ENCODE measurements at places on chromosomes 5 and 9.

GRCh38 chr9:115636596-115636995 is 517.0 kb upstream of the PAPPA start:
- peak; percentile 52 for DNase-seq

DNA sequence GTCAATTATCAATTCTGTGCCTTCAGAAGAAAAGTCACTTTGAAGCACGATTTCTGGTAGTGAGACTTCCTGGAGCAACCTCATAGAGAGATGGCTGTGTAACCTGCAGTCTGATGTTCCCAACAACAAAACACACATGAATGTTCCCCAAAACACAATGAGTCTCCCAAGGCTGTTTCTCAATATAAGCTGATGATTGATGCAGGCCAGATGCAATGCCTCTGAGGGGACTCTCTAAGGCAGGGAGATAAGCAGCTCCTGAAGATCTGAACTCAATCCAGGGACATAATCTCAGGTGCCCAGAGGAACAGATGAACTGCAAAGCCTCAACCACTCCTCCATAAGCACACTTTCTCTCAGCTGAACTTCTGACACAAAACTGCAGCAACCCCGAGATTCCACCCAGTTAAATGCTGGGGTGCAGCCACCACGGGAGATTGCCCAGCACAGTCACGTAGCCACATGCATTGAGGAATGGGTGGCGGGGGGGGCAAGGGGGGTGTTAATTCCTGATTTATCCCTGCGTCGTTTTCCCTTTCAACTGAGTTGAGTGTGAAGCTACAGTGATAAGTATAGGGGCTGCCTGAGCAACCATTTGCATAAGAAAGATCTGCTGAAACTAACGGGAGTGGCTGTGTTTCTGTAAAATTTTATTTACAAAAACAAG is 122.7 kb upstream of the RASEF start:
- DNase-seq, result no peak

- peak; percentile 87 for DNase-seq
Observed at GRCh38 chr9:124342776-124343485, 72.3 kb downstream of the PSMB7 start.

GRCh38 chr5:97531549-97531948 is 348.5 kb upstream of the RIOK2 start:
- DNase-seq, result no peak

GRCh38 chr9:129311643-129312042 is 133.6 kb upstream of the IER5L start:
- DNase-seq, result no peak

DNA sequence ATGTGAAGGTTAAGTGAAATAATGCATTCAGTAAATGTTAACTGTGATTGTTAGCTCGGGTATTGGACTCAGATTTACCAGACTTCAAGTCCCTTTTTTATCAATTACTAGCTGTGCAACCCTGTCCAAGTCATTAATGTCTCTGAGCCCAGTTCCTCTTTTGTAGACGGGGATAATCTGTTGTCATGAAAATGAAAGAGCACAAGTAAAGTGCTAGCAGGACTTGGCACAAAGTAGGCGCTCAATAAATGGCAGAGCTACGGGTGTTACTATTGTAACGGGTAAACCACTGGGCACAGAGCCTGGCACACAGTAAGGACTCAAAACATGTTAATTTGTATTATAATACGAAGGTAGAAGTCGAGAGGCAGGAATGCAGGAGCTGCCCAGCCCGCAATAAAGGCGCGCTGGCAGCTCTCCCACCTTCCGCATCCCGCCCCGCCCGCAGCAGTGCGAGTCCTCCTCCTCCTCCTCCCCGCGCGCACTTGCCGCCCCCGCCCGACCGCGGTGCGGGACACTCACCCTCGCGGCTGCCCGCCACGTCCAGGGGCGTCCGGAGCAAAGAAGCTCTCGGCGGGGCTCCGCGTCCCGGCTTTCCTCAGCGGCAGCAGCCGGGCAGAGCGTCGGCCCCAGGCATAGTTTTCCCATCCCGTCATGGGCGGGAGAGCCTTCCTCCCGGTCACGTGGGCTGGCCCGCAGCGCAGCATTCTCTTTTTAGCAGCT is at the start of gene C1QTNF2:
C1QTNF2 (minus strand) TSS at position 637 of the 723 bp plus-strand sequence. CDS start 15,615 bp downstream, outside the sequence.
- DNase-seq, result peak; percentile 35

DNA sequence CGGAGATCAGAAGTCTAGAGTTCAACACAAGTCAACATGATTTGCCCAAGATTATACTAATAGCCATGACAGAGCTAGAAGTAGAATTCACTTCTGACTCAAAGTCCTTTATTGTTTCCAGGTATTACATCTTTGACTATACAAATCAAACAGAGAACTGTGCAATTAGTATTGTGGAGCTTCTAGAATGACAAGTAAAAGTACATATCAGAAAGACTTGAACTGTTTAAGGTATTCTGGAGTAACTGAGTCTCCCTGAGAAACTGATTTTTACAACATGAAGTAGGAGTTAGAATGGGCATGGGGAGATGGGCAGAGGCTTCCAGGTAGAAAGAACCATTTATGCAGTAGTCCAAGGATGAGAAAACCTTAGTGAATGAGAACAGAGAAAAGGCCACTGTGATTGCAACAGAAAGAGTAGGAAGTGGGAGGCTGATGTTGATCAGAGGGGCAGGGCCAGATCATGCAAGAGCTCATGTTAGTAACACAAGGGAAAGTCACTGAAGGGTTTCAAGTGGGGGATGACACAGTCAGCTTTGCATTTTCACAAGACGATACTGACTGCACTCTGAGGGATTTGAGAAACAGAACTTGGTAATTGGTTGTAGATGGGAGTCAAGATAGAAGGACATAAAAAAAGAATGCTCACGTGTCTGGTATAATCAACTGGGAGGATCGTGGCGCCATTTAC is 280.7 kb downstream of the RFX3 start:
- no peak for DNase-seq

GRCh38 chr9:125258160-125258785 is 3.4 kb upstream of the GAPVD1 start:
- DNase-seq, result no peak

DNA sequence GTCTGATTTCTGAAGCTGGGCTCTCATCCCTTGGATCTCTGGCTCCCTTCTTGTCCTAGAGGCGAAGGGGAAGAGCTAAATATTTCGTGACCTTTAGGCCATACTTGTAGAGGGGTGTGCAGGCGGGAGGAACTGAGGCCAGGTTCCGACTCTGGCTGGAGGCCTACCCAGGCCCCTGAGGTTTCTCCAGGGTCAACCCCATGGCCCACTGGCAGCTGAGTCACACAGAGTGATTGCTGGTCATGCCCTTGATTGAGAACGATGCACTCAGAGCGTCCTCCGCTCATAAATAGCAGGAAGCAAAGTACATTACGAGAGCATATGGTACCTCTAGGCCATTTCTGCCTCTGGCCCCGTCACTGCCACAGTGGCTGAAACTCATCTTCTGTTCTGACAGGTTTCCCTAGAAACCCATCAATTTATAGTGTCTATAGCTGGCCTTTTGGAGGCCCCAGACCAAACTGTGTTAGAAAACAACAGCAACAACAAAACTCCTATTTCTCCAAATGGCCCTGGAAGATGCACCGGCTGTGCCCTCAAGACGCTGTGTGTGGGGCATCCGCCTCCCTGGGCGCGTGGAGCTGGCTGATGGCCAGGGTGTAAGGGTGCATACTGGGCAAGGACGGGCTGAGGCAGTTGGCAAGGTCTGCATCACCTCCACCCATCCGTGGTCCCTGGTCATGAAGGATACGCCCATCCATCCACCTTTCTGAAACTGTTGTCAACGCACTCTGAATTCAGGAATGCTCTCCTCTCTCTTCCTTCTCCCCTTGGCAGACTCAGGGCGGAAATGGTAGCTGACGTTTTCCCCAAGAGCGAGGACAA is 32.9 kb upstream of the FCN1 start:
- no peak for DNase-seq

DNA sequence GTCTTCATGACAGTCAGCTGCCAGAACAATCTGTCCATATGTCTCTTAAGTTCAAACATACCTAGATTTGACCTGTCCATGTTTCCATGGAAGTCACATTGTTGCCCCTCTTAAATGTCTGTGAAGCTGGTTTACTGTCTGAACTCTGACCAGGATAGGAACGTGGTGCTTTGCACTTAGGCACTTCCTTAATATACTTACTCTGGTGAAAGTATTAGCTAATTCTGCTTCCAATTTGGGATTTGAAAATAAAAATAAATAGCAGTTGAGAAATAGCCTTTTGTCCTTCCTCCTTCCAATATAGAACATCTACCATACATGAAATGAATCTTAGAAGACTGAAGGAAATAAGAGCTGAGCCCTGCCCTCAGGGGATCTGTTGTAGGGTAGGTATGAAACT is 524.5 kb upstream of the CLINT1 start:
- no peak for DNase-seq

- no peak for DNase-seq
Observed at GRCh38 chr5:3336666-3337065, 259.0 kb upstream of the IRX1 start.

GRCh38 chr5:83124593-83124992 is 47.2 kb downstream of the XRCC4 start:
- DNase-seq, result peak; percentile 60

DNA sequence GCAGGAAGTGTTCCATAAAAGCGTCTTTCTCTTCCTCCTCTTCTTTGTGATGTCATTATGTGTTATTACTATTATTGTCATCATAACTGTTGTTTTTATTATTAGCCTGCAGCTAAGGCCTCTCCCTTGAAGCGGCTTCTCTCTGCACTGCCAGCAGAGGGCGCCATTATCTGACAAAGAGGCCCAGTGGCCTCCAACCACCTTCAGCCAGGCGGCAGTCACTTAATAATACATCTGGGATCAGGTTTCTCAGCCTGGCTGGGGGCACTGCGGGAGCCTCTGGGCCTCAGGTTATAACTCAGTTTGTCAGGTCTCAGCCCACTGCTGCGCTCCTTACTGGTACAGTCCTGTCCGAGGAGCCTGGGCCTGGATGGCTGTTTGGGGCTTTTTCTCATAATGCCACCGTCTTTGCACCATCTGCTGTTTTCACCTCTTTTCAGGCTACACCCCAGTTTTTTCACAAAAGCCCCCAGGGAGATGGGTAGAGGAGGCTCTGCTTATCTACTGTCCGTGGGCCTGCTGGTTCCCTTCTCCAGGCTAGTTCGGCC is 281.9 kb downstream of the NSG2 start:
- peak; percentile 93 for DNase-seq

DNA sequence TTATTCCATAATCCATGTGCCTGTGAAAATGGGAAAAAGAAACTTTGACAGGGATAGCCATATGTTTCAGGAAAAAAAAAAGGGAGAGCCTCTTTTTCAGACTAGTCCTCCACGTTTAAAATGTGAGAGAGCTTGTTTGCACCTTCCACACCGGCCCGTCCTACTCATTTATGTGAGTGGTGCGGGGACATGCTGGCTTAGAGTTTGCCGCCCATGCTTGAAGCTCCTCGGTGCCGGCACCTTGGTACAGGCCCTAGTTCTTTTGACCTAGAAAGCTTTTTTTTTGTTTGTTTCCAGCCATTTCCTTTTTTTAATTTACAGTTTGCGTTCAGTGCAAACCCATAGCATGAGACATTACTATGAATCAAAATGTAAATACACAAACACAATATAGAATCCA is 27.8 kb downstream of the PSAT1 start:
- DNase-seq, result no peak

DNA sequence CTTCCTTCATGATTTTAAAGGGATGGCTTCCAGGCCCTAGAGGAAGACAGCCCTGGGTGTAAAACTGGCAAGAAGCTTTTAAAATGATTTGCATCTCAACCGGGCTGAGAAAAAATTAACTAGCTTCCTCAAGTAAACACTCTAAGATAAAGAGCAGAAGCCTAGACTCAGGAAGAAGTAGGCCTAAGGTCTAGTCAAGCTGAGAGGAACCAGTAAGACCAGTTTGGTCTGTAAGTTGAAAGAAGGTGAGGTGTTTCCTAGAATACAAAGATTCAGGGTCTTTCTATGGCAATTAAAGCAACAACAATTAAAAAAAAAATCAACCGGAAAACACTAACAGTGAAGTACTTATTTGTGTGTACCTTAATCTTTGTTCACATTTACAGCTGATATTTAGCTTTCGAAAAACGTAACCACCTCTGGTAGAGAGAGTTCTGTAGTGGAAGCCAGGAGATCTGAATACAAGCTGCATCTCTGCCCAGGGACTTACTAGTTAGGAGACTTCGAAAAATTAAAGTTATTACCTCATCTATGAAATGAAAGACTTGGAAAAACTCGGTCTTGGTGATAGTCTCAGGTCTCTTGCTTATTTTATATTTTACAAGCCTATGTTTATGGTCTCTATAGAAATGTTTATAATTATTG is 75.7 kb downstream of the TUSC1 start:
- peak; percentile 53 for DNase-seq

DNA sequence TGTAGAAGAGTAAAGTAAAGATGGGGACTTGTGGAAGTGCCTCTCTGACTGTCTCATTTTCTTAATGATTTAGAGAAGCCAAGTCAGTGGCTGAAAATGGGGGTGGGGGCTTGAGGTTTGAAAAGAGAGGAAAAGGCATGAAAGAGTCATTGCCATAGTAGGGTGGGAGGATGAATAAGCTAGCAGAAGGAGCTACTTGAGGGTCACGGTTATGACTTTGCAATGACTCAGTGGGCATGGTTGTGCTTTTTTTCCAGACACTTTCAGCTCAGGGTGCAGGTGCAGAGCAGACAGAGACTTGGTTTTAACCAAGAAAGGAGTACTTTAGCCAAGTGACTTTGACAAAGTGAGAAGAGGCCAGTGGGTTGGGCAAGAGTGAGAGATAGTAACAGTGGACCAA is 117.8 kb downstream of the PTTG1 start:
- peak; percentile 6 for DNase-seq

DNA sequence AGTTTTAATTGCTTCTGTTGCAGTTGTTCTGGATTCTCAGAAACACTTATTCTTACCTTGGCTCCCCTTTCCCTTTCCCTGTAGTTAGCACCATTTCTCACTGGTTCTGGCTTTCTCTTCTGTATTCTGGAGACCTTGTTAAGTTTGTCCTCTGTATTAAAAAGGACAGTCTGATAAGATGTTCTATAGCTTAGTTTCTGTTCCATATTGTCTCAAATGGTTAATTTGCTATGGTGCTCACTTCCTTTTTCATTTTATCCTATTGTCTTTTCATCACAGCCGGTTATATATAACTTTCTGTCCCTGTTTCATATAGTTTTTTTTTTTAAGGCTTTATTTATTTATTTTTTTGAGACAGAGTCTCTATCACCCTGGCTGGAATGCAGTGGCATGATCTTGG is 41.4 kb upstream of the KIAA1958 start:
- DNase-seq, result no peak

DNA sequence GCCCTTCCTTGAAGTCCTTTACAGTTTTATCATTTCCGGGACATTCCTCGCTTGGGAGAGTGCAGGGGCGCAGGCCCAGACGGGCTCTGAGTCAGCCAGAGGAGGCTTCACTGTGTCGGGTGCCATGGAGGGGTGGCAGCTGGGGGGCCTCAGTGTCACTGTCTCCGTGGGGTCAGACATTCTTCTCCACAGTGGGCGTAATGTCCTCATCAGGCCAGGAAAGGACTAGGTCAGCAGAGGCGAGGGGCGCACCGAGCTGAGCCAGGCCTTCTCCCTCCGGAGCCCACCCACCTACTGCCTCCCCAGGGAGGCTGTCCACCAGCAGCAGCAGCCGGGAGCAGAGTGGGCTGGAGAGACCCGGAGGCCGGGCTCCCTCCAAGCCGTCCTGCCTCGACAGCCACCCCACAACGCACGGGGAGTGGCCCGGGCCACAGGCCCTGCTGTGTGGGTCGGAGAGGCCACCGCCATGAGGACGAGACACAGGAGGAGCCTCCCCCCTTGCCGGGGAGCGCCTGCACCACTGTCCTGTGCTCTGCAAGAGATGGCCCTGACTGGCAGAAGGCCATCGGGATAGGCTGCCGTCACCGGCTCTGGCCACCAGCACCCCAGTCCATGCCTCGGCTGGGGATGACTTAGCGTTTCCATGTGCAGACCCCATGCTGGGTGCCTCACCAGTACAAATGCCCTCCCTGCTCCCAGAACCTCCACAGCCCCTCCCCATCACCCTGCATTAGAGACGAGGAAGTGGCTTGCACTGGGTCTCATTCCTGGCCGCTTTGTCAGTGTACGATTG is 26.5 kb downstream of the SARDH start:
- DNase-seq, result no peak

All from PC-3 (cell line).